ENCODE measurements at places on chromosomes 2 and 18. TPM values are rescaled to one million over a fixed set of nuclear protein-coding genes. Genes with fewer than 3 reads are reported as not detected.

The ATG16L1 gene
- 55.2 TPM for total RNA-seq

The SAG gene
- 0.09 TPM for total RNA-seq

DNA sequence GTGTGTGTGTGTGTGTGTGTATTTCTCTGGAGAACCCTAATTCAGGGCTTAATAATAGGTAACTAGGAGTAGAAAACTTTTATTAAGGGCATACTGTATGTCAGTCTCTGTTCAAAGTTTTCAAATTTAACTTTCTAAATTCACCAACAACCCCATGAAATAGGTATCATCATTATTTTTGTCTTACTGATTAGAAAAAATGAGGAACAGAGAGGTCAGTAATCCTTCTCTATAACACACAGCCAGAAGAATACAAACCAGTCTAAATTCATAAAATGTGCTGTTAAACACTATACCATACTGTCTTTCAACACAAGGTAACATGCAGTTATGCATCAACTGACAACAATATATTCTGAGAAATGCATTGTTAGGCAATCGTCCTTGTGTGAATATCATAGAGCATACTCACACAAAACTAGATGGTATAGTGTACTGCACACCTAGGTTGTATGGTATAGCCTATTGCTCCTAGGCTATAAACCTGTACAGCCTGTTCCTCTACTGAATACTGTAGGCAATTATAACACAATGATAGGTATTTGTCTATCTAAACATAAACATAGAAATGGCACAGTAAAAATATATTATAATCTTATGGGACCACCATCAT lies 143.1 kb downstream of the PTH2R start:
- DNase-seq: no peak

DNA sequence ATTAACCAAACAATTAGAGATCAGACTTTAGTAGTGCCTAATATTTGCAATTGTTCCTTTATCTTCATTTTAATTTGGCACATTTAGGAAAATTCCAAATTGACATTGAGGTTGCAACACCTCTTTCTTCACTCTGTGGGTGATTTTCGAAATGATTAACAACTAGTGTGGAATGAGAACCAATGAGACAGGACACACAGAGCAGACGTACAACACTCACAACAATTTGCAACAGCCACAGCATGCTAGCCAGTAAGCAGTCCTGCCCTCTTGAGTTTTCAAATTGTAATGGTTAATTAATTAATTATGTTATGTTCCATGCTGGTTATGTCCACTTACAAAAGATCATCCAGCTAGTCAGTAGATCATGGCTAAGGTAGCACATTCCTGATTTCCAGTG lies 339.3 kb downstream of the LRP1B start:
- DNase-seq: no peak

GRCh38 chr2:55961318-55961911 lies 37.8 kb upstream of the EFEMP1 start:
- DNase-seq: no peak

DNA sequence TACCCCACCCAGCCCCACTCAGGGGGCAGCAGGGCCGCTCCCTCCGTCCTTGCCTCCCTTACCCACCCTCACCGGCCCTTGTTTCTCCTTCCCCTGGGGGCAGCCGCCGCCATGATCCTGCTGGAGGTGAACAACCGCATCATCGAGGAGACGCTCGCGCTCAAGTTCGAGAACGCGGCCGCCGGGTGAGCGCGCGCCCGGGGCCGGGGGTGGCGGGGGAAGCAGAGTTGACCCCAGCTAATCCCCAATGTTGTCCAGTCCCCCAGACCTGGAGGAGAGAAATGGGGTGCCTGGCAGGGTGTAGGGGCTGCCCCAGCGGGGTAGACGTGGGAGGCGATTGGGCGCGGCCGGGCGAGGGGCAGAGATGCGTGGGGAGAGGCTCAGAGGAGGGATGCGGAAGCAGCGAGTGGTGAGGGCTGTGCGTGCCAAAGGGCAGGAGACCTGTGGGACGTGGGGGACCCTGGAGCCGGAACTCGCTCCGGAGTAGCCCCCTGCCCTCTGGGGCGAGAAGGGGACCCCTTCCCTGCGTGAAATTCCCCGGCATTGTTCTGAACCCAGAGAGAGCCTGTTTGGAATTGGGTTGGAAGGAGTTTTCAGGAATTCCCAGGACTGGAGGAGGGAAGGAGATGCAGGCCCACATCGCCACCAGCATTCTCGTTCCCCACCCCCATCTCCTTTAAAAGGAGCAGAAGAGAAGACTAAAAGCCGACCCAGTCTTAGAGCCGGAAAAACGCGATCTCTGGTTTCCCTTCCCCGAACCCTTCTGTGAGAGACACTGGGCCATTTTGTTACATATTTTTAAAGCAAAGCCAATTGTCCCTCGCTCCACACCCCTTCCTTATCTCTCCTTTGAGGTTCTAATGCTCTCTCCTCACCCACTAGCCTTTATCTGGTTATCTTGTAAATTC lies 625 bp downstream of the ARPC2 start:
- no peak for DNase-seq

DNA sequence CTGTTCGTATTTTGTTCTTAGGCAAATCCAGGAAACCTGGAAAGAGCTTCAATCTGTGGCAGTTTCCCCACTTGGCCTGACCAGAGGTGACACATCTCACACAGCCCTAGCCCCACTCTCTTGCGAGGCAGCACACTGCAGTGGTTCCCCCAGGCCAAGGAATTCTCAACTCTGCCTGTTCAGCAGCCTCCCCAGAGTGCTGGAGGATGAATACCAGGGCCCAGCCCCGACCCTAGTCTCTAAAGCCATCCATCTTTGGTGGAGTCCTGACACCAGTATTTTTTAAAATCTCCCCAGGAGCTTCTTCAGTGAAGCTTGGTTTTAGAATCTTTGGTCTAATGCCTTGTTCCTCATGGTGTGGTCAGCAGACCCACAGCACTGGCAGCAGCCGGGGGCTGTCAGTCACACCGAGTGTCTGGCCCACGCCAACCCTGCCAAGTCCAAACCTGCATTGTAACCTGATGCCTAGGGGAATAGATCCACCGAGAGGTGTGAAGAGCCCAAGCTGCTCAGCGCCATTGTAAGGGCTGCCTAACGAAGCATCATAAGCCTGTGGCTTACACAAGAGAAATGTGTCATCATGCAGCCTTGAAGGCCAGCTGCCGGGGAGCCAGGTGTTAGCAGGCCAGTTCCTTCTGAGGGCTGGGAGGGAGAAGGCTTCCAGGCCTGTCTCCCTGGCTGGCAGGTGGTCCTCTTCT lies 428.7 kb upstream of the ID2 start:
- no peak for DNase-seq

- DNase-seq: no peak
Observed at GRCh38 chr2:217662984-217663602, 339.7 kb downstream of the TNS1 start.

DNA sequence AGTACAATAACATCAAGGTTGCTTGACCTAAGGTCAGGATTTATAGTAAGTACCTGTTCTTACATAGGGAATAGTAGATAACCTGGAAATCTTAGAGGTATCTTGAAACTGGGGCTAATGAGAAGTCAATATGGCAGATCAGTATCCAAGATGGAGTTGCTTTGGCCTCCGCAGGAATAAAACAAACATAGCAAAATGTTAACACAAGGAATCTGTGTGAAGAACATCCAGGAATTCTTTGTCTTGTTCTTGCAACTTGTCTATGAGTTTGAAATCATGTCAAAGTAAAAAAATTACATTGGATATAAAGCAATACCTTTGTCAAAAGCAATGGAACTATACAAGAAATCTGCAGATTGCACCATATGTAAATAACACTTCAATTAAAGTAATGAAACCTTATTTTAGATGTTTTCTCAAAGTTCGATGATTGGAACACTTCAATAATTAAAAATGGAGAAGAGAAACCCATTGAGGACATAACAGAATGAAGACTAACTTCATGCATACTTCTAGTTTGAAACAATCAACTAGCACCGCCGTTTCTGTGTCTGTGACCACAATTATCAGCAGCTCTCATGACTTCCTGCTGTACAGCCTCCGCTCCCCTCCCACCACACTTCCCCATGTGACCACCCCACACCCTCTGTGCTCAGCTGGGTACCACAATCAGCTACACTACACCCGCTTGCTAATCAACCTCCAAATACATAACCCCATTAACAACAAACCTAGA lies 27.6 kb downstream of the C2orf76 start:
- DNase-seq: no peak

GRCh38 chr18:75209951-75210258 lies 692 bp upstream of the TSHZ1 start:
- DNase-seq: no peak

DNA sequence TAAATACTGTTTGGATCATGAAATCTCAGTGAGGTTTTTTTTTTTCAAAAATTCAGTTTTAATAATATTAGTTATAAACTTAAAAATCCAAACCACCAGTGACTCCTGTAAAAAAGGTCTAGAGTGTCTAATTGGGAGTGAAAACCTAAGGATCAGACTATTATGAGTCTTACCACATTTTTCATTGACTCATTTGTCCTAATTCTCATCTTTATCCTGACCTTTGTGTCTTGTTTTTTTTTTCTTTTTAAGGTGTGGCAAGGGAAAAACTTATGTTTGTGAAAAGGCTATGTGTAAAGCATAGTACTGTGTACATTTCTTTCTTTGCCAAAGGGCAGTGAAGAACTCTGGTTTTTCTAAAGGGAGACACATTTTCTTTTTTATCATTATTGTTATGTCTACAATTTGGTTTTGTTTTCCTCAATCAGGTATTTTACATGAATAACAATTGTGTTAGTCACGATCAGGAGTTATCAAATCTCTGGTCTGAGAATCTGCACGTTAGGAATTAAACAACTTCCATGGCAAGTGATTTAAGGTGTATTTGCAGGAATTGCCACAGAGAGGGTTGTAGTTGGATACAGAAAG lies 52.6 kb downstream of the RHBDD1 start:
- no peak for DNase-seq

DNA sequence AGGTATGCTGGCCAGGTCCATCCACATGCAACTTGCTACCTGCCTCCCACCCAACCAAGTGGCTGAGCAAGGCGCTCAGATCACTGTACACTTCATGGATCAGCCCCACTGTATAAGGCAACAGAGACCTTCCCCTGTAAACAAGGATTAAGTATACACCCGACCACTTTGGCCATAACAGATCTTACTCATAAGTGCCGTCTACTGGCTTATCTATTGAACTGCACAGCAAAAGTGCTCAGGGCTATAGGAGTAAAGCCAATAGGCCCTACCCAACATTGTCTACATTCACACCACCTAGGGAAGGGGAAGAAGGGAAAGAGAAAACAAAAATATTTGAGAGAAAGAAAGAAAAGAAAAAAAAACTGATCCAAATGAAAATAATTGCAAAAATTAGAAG lies 663.9 kb upstream of the LRRTM1 start:
- DNase-seq: no peak
